Mesothelial cell of epicardium (in vitro differentiated cells): ENCODE measurements at places on chromosomes 13 and 19.

DNA sequence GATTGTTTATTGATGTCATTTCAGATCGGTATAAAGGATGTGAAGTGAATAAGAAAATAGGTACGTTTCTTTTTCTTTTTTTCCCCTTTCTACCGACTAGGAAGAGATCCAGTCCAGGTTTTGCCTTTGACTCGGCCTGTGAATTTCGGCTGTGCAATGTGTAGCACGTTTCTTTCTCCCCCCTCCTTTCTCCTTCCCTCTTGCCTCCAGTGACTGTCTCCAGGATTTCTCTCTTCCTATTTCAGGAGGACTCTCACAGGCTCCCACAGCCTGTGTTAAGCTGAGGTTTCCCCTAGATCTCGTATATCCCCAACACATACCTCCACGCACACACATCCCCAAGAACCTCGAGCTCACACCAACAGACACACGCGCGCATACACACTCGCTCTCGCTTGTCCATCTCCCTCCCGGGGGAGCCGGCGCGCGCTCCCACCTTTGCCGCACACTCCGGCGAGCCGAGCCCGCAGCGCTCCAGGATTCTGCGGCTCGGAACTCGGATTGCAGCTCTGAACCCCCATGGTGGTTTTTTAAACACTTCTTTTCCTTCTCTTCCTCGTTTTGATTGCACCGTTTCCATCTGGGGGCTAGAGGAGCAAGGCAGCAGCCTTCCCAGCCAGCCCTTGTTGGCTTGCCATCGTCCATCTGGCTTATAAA is at the start of gene GPC6:
TSS of gene GPC6 (plus strand) at position 185 of the 657 bp plus-strand sequence.
- no peak for DNase-seq

DNA sequence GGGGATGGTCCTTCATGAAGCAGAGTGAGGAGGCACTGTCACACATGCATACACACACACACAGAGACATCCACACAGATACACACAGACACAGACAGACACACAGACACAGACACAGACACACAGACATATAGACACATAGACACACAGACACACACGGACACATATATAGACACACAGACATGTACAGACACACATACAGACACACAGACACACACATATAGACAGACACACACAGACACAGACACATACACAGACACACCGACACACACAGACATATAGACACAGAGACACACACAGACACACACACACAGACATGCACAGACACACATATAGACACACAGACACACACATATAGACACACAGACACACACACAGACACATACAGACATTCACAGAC is 173.9 kb downstream of the URI1 start:
- DNase-seq, result no peak

DNA sequence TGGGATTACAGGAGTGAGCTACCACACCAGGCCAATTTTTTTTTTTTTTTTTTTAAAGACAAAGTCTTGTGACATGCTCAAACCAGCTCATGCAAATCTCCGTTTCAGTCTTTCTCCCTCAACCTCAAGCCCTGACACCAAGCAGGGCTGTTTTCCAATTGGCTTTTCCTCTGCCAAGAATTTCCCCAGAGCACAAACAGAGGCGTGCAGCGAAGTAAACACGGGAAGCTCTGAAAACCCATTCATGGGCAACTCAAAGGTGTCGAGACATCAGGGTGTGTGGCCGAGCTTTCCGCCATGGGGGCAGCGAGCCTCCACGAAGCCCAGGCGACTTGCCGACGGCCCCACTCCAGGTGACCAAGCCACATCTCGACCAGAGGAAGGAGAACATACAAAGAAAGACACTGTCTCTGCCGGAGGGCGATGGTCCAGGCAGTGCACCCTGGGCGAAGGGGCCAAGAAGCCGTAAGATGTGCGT is 70.0 kb downstream of the INSR start:
- DNase-seq, result no peak

- DNase-seq, result no peak
Measured at GRCh38 chr13:74107598-74107997, 26.6 kb downstream of the KLF12 start.

GRCh38 chr19:19568802-19569756 is 31.0 kb downstream of the CILP2 start:
- no peak for DNase-seq
